ENCODE measurements at places on chromosomes 2 and 18.

DNA sequence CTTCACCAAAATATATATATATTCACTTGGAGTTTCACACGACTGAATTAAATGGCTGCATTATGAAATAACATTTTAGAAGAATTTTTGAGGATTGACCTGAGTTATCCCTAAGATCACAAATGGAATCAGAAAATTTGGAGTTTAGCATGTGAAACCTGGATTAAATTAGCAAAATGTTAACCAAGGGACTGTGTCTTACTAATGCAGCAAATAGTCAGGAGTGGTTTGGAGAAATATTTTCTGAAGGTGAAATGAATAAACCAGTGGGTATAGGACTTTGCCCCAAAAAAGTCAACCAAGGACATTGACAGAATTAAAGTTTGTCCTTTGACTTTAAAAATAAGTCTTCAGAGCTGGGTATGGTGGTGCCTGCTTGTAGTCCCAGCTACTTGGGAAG is 111.2 kb downstream of the PRPF40A start:
- DNase-seq, result no peak

DNA sequence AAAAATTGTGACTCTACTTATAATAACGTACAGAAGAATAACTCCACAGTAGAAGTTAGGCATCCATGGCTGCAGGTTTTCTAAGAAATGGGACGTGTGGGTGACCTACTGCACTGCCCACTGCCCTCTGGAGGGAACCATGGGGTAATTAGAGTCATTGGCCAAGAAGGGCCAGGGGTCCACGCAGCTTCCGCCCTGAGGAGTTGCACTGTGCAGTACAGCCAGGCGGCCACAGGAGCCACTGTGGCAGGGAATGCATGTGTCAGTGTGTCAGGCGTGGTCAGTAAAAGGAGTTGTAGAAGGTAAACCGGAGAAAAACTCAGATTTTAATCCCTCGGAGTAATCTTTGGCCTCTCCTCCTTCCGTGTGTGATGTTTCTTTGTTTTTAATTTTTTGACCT is 24.8 kb downstream of the NCK2 start:
- DNase-seq, result no peak

- DNase-seq, result no peak
Measured at GRCh38 chr2:229174794-229175496, 96.1 kb downstream of the PID1 start.

- peak; percentile 96 for DNase-seq
Measured at GRCh38 chr18:48777026-48777743, 173.6 kb downstream of the SMAD7 start.

- DNase-seq, result no peak
Measured at GRCh38 chr2:47741637-47742036, 41.3 kb upstream of the MSH6 start.

- no peak for DNase-seq
Measured at GRCh38 chr18:9233771-9234440, 97.3 kb downstream of the ANKRD12 start.

- no peak for DNase-seq
Measured at GRCh38 chr2:8565399-8566154, 116.3 kb upstream of the ID2 start.

DNA sequence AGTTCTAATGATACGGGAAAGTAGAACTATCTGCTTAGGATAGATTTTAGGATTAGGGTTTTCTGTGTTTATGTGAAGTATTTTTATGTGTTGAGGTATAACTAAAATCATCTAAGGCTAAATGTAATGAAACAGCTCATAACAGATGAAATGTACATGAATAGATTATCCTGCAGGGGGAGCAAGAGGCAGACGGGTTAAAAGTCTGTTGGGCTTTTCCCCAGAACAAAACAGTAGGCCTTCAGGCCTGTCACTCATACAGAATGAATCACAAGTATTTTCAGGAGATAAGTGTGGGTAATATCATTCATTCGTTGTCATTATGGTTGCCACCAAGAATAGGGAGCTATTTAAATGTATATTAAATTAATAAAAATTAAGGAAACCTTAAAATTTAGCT is 107.9 kb upstream of the IL1R2 start:
- peak; percentile 8 for DNase-seq
